ENCODE measurements at places on chromosomes 5 and 9.

GRCh38 chr5:151200913-151201595 is 22.8 kb downstream of the CCDC69 start:
- DNase-seq, result no peak

GRCh38 chr5:58497386-58497785 is 6.2 kb downstream of the GAPT start:
- DNase-seq, result no peak

DNA sequence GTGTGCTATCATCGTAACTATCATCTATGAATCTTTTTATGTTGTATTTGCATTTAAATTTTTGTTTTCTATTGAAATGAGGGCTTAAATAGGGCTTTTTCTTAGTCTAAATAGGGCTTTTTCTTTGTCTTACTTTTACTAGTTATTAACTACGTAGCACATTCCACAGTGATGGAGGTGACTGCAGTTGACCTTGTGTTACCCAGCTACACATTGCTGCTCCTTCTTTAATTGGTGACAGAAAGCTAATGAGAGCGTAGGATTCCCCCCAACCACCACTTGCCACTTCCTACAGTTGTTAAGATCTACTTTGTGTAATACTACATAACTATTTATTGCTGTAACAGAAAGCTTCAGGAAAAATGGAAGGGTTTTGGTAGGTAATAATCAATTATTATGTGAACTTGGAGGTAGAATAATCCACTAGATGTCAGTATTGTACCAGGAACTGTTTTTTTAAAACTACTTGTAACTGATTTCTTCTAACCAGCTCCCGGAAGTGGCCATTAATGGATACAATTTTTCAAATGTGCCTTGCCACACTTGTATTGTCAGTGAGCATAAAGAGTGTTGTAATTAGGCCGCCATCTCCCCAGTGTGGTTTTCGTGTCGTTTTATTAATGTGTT is 18.0 kb downstream of the MTRR start:
- DNase-seq, result peak; percentile 65

- DNase-seq, result peak; percentile 80
Observed at GRCh38 chr5:174828804-174829510, 104.6 kb downstream of the MSX2 start.

GRCh38 chr5:178281331-178281730 is 48.7 kb upstream of the PHYKPL start:
- no peak for DNase-seq

- DNase-seq, result no peak
Observed at GRCh38 chr9:82668689-82669199, 394.2 kb downstream of the RASEF start.

- peak; percentile 95 for DNase-seq
Observed at GRCh38 chr9:121350993-121351561, 19.0 kb downstream of the STOM start.

- DNase-seq, result no peak
Observed at GRCh38 chr5:78387468-78388153, 27.2 kb downstream of the SCAMP1 start.

DNA sequence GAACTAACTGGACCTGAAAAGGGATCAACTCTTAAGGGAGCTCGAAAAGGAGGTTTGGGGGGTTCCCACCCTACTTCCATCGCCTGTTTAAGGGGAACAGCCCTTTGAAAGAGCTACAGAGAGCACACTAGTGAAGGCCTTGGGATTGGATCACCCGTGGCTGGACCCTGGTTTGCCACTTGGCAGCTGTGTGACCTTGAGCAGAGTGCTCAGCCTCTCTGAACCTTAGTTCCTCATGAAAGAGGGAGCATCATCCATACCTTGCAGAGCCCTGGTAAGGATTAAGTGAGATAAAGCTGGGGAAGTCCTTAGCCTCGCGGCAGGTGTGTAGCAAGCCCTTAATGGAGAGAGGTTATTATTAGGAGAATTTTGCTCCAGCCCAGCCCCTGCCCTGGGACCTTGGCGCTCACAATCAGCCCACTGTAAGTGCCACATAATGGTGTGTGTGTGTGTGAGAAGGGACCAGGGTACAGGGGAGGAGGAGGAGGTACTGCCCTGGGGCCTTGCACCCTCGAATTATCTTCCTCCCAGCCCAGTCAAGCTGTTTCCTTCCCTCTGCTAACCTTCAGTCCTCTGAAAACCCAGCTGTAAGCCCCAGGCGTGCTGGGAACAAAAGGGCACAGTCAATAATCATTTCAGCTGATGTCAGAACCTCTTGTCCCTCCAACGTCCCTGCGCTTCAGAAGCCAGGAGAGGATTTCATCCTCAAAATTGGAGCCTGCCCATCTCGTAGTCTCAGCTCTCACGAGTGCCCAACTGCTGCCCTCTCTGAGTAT is 42.9 kb downstream of the FOXI1 start:
- DNase-seq, result no peak

DNA sequence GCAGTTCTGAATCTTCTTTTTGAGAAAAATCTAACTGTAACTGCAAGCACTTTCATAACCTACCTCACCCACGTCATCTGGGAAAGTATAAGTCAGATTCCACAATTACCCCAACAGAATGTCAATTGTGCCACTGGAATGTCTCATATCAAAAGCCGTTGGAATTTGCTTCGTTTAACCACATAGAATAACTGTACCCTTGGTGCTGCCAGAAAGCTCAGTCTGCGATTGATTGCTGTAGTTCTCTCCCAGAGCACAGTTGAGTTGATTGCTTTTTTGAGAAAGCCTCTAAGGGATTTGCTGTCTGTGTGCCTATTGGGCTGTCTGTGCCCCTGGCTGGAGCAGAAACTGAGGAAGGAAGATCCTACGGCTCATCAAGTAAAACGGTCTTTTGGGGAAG is 583.6 kb downstream of the TMEM38B start:
- no peak for DNase-seq

DNA sequence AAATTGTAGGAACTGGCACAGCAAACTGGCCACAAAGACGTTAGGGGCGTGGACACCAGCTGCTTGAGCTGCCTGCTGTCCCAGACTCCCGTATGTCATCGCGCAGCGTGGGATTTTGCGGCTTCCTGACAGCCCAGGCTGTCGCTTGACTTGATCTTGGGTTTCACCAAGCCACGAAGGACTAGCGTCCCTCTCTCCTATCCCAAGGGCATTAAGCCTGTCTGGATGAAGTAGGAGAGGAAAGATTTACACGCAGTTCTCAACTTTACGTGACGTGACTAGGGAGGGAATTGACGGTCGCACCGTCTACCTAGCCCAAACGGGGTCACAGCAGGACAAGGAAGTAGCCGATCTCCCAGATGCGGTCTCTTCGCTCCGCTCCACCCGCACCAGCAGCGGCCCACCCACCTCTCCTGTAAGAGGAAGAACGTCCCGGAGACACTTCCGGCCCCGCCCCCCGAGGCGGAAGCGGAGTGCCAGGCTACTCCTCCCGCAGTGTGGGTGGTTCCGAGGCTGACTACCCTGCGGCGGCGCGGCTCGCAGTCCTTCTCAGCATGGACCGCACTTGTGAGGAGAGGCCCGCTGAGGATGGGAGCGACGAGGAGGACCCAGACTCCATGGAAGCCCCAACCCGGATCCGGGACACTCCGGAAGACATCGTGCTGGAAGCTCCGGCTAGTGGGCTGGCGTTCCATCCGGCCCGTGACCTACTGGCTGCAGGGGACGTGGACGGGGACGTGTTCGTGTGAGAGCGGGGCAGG is at the start of gene WDR55:
Gene WDR55, plus strand, starts transcription at position 546 of the 761 bp plus-strand sequence. Its CDS starts 9 bp downstream, at position 555.
- peak; percentile 98 for DNase-seq

DNA sequence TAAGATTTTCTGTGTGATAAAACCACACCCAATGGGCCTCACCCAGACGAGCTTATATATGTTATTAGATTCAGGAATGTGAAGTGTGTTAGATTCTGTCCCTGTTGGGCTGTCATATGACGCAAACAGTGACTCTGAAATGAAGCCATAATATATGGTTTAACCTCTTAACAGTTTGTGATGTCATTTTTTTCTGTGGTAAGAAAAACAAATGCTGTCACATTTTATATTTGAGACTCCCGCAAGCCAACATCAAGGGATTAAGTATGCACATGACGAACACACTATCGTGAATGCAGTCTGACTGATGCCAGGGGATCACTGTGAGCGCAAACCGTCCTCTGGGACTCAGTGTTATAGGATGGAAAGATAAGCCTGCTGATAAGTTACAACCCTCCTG is 321.7 kb downstream of the SH3GL2 start:
- DNase-seq, result no peak

- DNase-seq, result no peak
Observed at GRCh38 chr9:75648034-75648433, 242.4 kb upstream of the PCSK5 start.

DNA sequence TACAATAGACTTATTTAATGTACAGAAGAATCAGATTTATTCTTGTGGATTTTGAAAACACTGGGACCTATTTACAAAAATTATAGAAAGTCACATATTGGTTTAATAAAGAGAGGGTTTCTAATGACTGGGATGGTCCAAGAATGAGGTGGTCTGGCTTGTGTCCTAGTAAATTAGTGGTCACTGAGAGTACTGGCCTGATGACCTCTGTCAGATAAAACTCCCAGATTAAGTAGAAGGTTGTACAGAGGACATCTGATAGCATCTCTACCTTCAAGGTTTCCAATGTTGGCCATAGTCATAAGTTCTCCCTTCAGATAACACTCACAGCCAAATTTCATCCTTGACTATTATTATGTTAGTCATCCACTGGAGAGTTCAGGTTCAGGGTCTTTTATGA is 692.9 kb downstream of the MTRR start:
- no peak for DNase-seq

- peak; percentile 77 for DNase-seq
Observed at GRCh38 chr9:137316012-137316981, 14.2 kb upstream of the NRARP start.

- DNase-seq, result no peak
Observed at GRCh38 chr5:178338750-178339144, 106.1 kb upstream of the PHYKPL start.
